ENCODE measurements at places on chromosomes 6 and 20.

- DNase-seq: no peak
Measured at GRCh38 chr6:29147074-29147473, 23.6 kb upstream of the OR2J2 start.

- no peak for DNase-seq
Measured at GRCh38 chr6:19753826-19754225, 83.3 kb upstream of the ID4 start.

GRCh38 chr20:6685626-6686025 is 81.9 kb upstream of the BMP2 start:
- no peak for DNase-seq

DNA sequence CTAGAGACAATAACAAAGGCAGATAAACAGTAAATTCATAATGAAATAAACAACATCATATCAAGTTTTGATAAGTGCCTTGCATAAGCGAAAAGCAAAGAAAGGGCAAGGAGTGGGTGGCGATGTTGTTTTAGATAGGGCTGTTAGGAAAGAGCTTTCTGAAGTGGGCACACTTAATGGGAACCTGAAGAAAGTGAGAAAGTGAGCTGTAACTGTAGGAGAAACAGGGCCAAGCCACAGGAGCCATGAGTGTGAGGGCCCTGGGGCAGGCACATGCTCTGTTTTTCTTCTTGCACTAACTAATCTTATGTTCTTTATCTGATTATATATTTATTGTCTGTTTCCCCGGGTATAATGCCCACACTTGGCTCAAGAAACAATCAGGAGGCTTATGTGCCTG is 193.4 kb upstream of the SUPT3H start:
- no peak for DNase-seq

DNA sequence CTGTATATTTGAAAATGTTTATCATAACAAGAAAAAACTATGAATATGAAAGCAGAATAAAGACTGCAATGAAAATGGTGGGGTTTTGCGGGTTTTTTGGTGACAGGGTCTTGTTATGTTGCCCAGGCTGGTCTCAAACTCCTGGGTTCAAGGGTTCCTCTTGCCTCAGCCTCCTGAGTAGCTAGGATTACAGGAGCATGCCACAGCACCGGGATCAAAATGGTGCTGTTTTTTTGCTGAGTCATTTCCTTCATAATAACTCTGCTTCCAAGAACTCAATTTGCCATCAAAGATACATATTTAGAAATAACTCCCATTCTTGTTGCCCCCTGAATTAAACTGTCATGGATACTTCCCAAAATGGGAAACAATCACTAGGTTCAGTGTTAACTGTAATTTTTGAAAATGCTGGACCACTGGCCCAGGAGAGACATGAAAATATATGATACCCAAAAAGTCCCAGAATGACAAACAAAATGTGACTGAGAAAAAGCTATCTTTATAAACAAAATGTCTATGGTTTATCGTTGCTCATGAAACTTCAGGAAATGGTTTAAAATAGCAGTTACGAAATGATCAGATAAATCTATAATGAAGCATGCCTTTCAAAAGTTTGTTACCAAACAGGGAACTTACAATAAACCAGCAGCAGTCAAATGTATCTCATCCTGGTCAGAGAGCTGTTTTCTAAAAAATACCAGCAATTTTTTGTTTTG is 32.2 kb downstream of the ILRUN start:
- no peak for DNase-seq

Data from activated T-cell treated with anti-CD3 and anti-CD28 coated beads, Interleukin-2, amount 50 U/mL, for 48 hours (primary cell).